ENCODE measurements at places on chromosomes 1 and 21.

DNA sequence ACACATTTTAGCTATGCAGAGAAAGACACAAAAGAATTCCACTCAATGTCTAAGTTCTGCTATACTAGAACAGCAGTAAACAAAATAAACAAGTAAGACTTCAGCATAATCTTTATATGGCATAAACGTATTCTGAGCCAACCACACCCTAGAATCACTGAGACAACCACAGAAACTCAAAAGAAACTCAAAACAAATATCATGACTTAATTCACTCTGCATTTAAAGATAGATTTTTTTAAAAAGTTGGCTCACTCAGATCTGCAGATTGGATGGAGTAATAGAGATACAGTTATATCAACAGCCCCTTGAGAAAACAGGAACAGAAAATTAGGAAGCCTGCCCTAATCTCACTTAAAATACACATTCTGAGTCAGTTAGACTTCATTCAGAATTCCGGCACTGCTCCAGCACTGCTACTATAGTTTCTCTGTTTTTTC is 95.0 kb downstream of the COL24A1 start:
- no peak for DNase-seq

GRCh38 chr1:2932671-2933350 is 88.5 kb upstream of the ACTRT2 start:
- DNase-seq = no peak

DNA sequence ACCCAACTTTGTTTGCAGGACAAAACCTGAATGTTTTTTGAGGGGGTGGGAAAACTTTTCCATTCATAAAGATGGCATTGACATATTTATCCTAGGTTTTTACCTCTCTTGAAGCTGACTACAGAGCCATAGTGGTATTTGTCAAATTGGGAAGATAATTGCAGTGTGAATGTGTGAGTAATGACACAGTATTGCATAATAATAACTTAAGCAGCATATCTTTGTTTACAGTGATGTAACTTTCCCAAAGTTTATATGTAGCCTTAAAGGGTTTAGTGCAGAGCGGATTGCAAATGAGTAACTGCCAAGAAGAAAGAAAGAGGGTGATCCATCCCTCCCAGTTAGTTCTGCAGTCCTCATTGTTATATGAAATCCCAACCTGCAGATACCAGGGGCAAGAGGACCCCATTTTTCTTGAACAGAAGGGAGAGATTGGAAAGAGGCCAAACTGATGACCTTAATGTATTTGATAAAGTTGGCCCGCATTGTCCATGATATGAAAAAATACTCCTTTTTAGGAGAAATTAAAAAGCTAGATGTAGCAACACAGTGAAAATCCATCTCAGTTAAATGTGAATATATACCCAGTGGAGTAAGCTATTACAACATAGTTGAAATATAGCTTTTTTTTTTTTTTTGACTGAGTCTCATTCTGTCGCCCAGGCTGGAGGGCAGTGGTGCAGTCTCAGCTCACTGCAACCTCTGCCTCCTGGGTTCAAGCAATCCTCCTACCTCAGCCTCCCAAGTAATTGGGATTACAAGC is 23.7 kb upstream of the NFIA start:
- DNase-seq = no peak

GRCh38 chr1:93531193-93531592 is 83.3 kb downstream of the FNBP1L start:
- DNase-seq = no peak

GRCh38 chr1:183885142-183885735 is 80.3 kb downstream of the RGL1 start:
- no peak for DNase-seq

GRCh38 chr21:27569091-27569490 is 602.2 kb upstream of the ADAMTS5 start:
- DNase-seq = no peak

DNA sequence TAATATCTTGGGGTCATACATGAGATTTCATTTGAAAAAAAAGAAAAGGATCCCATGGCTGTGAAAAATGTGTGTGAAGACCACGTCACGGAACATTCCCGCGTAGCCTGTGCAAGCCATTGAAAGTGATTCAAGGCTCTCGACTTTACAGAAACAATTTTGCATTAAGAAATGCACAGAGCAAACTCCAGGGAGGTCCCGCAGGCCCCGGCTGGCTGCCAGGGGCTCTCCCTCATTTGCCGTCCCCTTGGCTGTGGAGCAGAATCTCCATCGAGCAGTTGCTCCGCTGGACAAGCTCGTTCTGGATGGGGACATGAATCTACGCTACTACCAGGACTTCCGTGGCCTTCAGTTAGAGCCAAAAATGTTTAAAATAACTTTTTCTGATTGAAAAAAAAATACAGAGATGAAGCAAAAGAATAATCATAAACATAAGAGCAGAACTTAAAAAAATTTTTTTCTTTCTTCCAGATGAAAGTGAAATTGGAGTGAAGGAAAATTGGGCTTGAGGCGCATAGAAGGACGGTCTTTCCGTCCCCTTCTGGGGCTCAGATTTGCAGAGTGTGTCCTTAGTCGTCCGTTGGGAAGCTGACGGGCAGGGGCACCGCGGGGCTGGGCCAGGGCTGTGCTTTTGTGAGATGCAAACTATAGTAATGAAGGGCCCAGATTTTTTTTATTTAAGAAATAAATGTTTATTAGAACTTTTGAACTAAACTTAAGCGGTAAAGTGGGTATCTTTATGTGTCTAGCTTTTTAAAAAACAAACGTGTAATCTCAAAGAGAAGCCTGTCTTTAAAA is 68.1 kb upstream of the ARHGEF16 start:
- no peak for DNase-seq

- DNase-seq = no peak
These were observed 18.6 kb downstream of the FAM151A start for GRCh38 chr1:54604572-54605370.

DNA sequence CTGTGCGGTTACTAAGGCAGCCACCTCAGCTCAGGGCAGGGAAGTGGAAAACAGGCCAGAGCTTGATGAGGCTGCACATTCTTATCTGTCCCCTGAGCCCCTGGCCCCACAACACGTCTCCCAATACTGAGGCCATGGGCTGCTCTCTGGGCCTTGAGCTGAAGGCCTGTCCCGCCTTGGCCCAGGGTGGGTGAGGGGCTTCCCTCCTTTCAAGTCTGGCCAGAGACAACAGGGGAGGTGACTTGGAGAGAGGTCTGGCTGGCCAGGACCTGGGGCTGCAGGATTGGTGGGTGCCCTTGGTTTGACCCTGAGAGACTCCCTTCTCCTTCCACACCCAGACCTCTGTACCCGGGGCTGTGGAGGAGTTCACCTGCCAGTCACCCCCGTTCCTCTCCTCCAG is 563.8 kb downstream of the PTPRU start:
- no peak for DNase-seq

DNA sequence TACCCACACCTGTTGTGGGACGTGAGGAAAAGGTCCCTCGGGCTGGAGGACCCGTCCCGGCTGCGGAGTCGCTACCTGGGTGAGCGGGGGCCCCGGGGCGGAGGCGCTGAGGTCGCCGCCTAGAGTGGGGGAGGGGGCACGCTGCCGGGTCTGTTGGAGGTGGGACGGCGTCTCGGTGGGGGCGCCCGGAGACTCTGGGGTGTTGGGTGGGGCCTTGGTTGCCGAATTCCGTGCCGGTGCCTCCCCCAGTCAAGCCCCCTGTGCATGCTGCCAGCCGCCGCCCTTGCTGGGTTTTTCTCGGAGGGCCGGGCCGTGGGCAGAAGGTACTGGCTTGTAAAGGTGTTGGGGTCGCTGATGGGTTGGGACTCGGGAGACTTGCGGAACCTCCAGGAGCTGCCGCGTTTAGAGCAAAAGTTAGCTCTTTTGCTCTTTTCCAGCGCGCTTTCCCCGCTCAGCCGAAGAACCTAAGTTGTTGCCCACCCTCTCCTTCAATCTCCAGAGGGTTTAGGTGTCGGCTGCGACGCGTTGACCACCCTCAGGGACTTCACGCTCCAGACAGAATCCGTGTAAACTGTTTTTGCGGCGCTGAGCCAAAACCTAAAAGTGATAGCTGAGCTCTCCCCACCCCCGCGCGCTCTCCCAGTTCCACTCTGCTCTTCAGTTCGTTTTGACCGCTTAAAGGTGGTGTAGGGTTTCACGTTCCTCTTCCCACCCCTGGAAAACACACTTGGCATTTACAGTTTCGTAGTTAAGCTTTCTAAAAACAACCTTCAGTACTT is at the start of gene MPC2:
Gene MPC2, minus strand, starts transcription at position 143 of the 779 bp plus-strand sequence. CDS start 1,231 bp downstream, outside the sequence.
- peak; percentile 74 for DNase-seq

DNA sequence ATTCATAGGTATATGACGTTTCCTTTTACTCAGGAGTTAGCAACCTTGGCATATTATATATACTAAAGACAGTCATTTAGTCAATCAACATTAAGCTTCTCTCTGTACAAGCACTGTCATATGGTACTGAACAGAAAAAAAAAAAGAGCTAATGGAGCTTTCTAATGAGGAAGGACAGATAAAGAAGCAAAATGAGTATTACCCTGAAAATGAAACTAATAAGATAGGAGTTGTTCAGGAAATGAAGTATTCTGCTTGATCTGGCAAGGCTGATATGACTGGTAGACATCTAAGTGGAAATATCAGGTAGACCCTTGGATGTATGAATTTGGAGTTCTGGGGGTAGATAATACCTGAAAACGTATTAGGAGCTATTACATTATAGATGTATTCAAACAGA is 4.3 kb upstream of the IKBKE start:
- no peak for DNase-seq

- DNase-seq = no peak
These were observed 47.7 kb downstream of the ZNF644 start for GRCh38 chr1:90973897-90974798.

DNA sequence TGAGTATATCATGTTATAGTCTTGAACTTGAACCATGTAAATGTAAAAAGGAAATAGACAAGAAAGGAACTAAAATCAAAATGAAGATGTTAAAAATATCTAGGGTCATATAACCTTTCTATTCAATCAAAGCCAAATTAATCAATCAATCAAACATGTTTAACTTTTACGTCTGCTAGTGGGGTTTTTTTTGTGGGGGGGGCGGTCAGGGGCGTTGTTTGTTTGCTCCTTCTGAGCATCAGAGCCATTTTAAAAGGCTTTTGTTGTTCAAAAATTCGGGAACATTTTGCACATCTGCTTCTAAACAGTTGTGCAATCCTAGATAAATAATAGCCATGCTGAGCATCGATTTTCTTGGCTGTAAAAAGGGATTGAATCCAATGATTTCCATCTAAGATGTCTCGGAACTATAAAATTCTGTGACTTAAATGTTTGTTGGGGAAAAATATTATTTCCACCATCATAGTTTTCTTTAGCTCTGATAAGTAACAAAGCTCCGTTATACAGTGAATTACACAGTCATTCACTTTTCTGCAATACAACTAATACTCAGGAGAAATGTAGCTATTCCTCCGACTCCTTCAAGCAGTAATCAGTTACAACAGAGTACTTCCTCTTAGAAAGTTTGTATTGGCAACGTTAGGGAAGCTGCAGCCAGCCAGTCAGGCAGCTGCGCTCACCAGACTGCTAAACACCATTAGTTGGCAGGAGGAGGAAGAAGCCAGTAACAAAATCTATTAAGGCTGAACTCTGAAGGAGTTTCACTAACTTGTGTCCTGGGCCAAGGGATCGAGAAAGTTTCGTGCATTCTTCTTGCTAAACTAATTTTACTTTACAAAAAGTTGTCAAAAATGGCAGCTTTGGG is 2.2 kb downstream of the SPATA6 start:
- DNase-seq = no peak

- DNase-seq = no peak
These were observed 97.1 kb upstream of the ESRRG start for GRCh38 chr1:216820345-216820744.

DNA sequence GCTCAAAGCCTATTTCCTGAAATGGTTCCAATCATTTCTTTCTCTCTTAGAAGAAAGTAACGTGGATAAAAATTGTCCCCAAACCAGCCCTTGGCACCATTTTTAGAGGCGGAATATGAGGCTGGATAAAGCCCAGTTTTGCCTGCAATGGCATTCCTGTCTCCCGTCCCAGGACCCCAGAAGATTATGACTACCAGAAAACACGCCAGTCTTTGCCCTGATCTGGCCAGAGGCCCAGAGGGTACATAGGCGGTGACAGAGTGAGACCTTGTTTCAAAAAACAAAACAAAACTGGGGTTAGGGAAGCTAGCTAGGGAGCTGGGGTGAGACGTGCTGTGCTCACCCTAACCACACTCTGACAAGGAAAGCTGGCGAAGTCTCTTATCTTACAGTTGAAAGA is at the start of gene AADACL4:
Gene AADACL4, plus strand, starts transcription at position 301 of the 400 bp plus-strand sequence. CDS start 462 bp downstream, outside the sequence.
- no peak for DNase-seq

DNA sequence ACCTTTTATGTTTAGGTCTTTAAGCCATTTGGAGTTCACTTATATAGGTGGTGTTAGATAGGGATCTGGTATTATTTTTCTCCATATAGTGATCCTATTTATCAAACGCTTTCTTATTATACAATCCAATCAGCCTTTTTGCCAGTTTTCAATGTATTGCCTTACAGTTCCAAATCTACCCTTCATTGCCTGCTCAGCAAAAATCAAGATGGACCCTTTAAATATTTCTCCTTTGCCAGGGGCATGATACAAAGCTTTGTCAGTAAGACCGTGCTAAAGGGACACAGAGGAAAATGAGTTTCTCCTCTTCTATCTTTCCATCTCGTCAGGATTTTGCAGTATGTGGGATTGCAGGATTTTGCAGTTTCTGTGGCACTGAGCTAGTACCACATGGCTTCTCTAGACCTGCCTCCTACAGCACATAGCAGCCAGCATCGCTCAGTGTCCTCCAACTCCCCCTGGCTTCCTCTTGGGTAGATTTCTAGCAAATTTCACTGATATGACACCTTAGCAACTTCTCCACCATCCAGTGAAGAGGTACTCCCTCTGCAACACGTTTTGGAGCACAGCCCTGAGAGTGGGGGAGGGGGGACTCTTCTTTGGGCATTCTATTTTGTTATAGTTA is 22.5 kb upstream of the CAP1 start:
- no peak for DNase-seq

- DNase-seq = no peak
These were observed 175.3 kb downstream of the APP start for GRCh38 chr21:25995278-25995677.

- peak; percentile 50 for DNase-seq
These were observed 165.9 kb upstream of the CACNA1E start for GRCh38 chr1:181317261-181317930.

DNA sequence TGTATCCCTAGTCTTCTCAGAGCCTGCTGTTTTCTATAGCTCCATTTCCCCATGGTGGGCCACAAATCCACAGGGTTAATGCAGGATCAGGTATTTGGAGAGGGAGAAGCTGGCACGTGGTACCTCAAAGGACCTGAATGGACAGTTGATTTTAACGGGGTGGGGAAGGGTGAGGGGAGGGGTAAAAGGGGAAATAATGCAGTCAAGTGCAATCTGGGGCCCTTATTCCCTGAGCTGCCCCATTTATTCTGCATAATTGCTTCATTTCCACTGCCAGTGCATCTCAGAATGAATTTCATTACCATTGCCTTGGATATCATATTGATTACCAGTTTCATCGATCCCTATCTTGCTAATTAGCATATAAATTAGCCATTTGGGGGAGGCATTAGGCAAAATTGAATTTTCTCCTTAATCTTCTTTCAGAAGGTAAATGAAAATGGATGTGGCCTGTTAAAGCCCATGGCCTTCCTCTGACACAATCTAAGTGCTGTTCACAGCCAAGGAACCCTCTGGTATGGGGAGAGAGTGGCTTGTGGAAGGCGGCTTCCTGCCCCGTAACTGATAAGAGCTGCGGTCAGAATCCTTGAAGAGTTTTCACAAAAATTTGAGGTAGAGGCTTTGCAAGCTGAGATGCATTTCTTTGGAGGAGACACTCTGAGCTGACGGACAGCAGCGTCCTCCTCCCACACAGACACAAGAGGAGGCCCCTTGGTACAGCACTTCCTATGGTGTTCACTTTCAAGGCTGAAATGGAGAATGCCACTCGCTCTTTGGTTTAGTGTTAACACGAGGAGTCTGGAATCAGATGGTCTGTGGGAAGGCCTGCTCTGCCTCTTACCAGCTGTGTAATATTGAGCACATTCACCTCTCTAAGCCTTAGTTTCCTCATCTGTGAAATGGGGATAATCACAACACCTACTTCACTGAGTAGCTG is 34.4 kb downstream of the PHC2 start:
- no peak for DNase-seq
